CD4-positive, alpha-beta T cell treated with Interleukin-15 for 4 hours (primary cell): ENCODE measurements at places on chromosomes 5 and 9.

- DNase-seq: no peak
Observed at GRCh38 chr9:37696528-37696927, 45.8 kb downstream of the FRMPD1 start.

DNA sequence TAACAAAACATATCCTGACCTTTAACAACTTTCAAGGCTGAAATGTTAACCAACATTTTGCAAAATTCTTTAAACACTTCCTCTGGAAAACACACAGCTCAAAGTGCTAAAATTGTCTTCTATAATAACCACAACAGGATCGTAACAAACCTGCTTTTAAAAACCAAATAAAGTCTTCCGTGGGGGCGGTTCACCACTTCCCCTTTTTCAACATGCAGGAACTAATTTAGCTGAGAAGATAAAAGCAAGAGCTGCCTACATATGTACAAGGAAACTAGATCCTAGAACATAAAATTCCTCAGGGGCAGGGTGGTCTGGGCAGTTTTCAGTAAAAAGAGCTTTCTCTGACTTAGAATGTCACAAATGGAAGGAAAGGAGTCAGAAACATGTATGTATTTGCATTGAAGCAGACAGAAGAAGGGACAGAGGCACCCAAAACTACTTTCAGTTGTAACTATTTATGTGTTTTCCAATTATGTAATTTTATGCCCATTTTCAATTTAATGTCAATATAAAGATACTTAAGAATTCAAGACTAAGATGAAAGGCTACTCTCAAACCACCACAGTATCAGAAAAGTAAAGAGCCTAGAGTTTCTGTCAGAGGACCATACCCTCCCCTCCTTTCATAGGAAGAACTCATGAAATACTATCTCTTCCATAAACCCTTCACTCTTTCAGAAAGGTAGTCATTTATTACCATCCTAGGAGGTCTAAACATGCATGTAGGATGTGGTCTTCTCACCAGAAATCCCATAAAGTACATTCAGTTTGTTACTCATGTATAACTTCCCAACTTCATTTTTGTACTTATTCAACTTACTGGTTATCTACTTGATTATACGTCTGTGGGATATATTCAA, 185.9 kb upstream of the RASA1 start:
- peak; percentile 34 for DNase-seq

DNA sequence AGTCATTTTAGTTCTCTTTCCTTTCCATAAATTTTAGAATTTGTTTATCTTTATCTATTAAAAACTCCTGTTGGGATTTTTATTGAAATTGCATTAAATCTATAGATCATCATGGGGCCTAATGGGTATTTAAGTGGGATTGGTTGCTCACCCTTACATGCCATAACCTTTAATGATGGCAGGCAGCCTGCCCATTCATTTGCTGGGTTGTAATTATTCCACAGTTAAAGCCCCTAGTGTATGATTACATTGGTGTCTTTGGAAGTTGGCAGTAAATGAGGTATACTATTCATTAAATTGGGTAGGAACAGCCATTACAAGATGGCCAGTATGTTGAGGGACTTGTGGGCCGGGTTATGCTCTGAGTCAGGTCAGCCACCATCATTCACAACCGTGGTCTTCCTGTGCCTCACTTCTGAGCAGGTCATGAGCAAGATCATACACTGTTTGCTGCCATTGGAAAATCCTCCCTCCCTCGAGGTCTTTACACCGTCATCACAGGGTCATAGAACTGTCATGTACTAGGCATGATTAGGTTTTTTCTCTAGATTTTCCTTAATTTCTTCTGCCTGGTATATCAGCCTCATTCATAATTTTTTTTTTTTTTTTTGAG, 59.5 kb downstream of the CYSTM1 start:
- DNase-seq: no peak

GRCh38 chr5:45697201-45697600, 1.0 kb upstream of the HCN1 start:
- no peak for DNase-seq

- no peak for DNase-seq
Observed at GRCh38 chr5:54709096-54709495, 191.5 kb downstream of the SNX18 start.

GRCh38 chr5:78611126-78611605, 37.4 kb downstream of the LHFPL2 start:
- DNase-seq: no peak

GRCh38 chr5:174272671-174273070, 227.2 kb downstream of the NSG2 start:
- DNase-seq: no peak

GRCh38 chr9:131732061-131732526, 7.8 kb downstream of the RAPGEF1 start:
- no peak for DNase-seq

DNA sequence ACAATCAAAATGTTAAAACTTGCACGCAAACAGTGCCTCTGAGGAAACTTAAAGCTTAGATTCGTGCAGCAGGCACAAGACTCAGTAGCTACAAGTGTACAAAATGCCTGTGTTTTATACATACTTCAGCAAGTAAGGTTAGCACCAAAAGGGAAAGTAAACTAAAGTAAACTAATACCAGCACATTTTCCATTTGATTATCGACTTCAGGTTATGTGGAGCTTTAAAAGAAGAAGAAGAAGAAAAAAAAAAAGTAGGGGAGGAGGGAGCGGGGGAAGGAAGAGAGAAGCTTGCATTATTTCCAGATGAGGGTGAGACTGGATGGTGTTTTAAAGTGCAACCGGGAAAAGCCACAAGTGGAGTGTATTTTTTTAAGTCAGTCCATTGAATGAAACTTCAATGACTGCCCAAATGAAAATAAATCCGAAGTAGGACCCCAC, 596 bp upstream of the ADAMTS6 start:
- no peak for DNase-seq

DNA sequence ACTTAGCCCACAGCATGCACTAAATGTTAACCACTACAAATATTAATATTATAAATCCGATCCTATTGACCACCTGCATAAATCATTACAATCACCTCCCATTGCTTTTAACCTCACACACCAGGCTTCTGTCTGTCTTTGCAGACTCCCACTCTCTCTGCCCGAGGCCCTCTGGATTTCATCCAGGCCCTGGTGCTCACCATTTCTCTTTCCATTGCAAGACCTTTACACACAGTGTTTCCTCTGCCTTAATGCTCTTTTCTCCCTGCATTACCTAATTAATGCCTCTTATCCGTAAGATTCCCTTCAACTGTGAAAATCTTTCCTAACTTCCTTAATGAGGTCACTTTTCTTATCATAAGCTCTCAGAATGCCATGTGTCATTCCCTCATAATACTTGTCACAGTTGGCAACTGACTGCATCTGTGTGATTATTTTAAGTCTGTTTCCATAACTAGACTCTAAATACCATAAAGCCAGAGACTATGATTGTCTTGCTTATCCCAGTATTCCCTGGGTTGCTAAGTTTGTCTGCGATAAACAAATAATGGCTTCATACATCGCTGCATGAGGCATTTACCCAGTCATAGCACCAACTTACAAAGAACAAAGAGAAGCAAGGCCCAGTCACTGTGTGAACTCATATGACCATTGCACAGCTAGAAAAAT, 155.1 kb downstream of the CCDC192 start:
- DNase-seq: no peak

DNA sequence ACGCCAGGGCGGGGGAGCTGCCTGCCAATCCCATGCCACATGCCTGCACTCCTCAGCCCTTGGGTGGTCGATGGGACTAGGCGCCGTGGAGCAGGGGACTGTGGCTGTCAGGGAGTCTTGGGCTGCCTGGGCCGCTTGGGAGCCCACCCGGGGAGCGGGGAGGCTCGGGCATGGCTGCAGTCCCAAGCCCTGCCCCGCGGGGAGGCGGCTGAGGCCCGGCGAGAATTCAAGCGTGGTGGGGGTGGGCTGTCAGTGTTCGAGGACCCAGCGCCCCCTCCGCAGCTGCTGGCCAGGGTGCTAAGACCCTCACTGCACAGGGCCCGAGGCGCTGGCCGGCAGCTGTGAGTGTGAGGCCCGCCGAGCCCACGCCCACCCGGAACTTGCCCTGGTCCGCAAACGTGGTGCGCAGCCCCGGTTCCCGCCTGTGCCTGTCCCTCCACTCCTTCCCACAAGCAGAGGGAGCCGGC, 83.2 kb upstream of the DMRTA1 start:
- no peak for DNase-seq

DNA sequence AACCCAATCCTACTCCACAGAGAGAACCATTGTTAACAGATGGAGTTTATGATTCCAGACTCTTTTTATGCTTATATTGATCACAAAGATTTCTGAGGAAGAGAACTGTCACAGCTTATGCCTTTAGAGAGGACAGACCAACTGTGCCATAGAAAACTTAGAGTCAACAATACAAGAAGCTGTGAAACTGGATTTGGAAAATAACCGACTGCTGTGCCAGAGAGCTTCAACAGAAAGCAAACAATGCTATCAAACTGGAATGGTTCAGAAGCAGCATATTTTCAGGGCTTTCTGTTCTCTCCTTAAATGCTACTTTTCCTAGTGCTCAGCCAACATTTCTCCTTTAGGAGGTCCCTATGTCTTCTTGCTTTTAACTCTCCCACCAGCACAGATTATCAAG, 5.0 kb downstream of the DCTN4 start:
- DNase-seq: no peak

DNA sequence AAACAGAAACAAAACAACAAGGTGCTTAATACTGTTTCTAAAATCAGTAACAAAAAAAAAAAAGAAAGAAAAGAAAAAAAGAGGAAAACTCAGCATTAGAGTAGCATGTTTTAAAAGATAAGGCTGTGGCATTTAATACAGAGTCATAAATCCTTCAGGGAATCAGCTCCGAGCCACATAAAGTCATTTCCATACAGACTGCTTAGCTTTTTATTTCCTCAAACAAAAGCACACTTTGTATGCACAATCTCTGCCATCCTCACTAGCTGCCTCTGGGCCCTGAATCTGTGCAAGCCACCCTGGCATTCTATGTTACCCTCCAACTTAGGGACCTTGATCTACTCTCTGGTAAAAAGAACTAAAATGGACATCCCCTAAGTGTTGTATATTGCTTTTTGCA, 87.6 kb downstream of the SEMA6A start:
- DNase-seq: no peak

DNA sequence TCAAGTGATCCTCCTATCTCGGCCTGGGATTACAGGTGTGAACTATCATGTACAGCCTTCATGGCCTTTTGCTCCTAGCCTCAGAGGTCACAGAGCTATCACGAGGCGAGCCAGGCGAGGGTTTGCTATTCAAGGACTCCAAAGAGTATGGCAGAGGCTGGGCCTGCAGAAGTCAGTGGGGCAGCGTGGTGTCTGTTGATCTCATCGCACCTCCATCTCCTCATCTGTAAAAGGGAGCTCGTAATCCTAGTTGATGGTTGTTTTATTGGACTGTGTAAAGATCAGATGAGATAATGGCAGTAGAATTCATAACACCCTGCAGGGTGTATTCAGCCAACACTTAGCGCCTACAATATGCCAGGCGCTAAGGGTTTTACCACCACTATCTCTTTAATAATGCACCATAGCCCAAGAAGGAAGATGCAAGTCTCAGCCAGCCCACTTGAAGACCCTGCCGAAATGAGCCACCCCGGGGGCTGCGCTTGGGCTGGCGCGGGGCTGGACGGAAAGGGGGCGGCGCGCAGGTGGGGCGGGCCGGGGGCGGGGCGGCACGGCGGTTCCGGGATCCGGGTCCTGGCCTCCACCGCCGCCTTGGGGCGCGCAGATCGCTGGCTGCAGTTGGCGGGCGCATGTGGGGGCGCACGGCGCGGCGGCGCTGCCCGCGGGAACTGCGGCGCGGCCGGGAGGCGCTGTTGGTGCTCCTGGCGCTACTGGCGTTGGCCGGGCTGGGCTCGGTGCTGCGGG, at the start of gene GALNT12:
GALNT12 (plus strand) TSS at position 601 of the 744 bp plus-strand sequence; CDS start at position 630, 29 bp downstream.
- peak; percentile 33 for DNase-seq

GRCh38 chr9:81719972-81720371, 30.6 kb upstream of the TLE1 start:
- no peak for DNase-seq

GRCh38 chr9:132214027-132214622, 52.3 kb downstream of the NTNG2 start:
- DNase-seq: no peak

- no peak for DNase-seq
Observed at GRCh38 chr9:93894691-93895079, 60.5 kb downstream of the BARX1 start.

- DNase-seq: no peak
Observed at GRCh38 chr5:32126691-32127090, 47.4 kb downstream of the GOLPH3 start.

- no peak for DNase-seq
Observed at GRCh38 chr5:10826971-10827370, 65.9 kb upstream of the DAP start.

GRCh38 chr9:78236551-78236910, 656 bp downstream of the CEP78 start:
- DNase-seq: no peak

GRCh38 chr9:136133191-136133958, 14.7 kb upstream of the TMEM250 start:
- DNase-seq: no peak

DNA sequence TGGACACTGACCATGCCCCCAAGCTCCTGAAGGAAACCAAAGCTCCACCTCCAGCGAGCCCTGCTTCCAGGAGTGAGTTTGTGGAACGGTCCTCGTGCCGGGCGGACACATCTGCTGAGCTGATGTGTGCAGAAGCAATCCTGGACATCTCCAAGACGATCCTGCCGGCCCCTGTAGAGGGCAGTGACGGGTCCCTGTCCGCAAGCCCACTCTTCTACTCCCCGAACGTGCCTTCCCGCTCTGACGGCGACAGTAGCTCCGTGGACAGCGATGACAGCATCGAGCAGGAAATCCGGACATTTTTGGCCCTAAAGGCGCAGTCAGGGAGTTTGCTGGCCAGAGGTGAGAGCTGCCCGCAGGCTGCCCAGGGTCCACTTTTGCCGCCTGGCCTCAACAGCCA, 6.2 kb downstream of the PPP1R26 start:
- DNase-seq: no peak

GRCh38 chr5:149618581-149619248, 37.4 kb downstream of the ARHGEF37 start:
- no peak for DNase-seq

GRCh38 chr5:160233215-160233614, 3.9 kb downstream of the FABP6 start:
- DNase-seq: no peak
